ENCODE measurements at places on chromosomes 7 and 10. TPM values are rescaled to one million over a fixed set of nuclear protein-coding genes. Genes with fewer than 3 reads are reported as not detected.

GRCh38 chr10:96416643-96417042 is 57.8 kb upstream of the OPALIN start:
- DNase-seq, result no peak
- H3K36me3 ChIP-seq, result no peaks in the 10 kb centered on the region
- H3K27ac ChIP-seq, result no peak overlapping the region

The ACTL6B gene
- 0.99 TPM for total RNA-seq

The ATG9B gene
- 3.8 TPM for total RNA-seq

DNA sequence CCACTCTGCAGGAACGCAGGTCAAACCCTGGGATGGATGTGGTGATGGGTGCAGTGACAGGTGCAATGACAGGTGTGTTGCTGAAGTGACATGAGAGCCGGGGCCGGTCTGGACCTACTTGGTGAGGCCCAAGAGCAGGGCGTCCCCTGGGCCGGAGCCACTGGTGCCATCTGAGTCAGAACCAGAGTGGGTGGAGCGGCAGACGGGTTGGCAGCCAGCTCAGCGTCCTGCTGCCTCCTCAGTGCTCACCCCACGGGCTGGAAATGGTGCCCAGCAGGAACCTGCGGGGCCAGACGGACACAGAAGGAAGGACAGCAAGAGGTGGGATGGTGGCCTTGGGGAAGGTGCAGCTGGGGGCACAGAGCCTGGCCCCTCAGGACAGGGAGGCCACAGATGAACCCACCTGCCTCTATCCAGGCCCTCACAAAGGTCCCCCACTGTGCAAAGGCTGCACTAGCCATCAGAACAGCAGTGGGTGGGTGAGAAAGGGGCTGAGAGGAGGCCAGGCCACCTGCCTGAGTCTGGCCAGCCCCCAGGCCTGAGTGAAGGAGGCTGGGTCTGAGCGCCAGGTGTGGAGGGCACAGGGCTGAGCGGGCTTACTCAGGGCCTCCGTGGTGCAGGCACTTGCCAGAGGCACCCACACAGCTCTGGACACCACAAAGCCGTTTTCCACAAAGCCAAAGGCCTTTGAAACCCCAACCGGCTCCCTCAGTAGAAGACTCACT is 129.0 kb upstream of the PPP2R2D start:
- H3K4me3 ChIP-seq, result no peak overlapping the region
- no peak for DNase-seq
- no peaks in the 10 kb centered on the region for H3K27me3 ChIP-seq
- no peak overlapping the region for H3K27ac ChIP-seq

- H3K4me1 ChIP-seq, result peaks cover 21% of the 10 kb centered on the region
- no peak overlapping the region for H3K4me3 ChIP-seq
- DNase-seq, result no peak
- H3K27ac ChIP-seq, result no peak overlapping the region
- no peaks in the 10 kb centered on the region for H3K36me3 ChIP-seq
Observed at GRCh38 chr7:91554883-91555282, 290.6 kb downstream of the FZD1 start.

DNA sequence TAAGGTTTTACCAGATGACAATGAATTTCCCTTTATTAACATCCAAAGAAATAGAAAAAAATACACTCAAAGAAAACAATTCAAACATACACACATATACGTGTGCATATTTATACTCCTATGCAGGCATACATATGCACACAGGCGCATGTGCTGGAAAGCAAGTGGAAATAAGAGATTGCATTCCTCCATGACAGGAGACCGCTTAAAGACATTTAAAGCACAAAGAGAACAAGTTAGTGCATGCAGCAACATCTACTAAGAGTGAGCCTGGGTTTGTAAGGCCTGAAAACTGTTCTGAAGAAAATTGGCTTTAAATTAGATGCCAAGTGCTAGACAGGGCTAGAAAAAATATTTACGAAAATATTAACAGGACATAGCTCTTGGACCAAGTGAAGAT is 40.1 kb upstream of the PPP1R17 start:
- H3K27me3 ChIP-seq, result peaks cover 37% of the 10 kb centered on the region
- DNase-seq, result no peak
- peaks cover 79% of the 10 kb centered on the region for H3K4me1 ChIP-seq
- no peaks in the 10 kb centered on the region for H3K36me3 ChIP-seq
- H3K27ac ChIP-seq, result no peak overlapping the region

- no peaks in the 10 kb centered on the region for H3K36me3 ChIP-seq
- H3K4me1 ChIP-seq, result peaks cover 4% of the 10 kb centered on the region
- H3K27ac ChIP-seq, result no peak overlapping the region
Observed at GRCh38 chr10:14749070-14749809, 25.5 kb downstream of the FAM107B start.

- peaks cover 19% of the 10 kb centered on the region for H3K4me1 ChIP-seq
- no peak overlapping the region for H3K27ac ChIP-seq
- peaks cover 21% of the 10 kb centered on the region for H3K36me3 ChIP-seq
- DNase-seq, result no peak
Observed at GRCh38 chr7:151376218-151376902, 33.5 kb downstream of the WDR86 start.

The MBL2 gene
- not detected for total RNA-seq

- H3K27ac ChIP-seq, result no peak overlapping the region
- H3K4me1 ChIP-seq, result peaks cover 2% of the 10 kb centered on the region
Observed at GRCh38 chr10:94104316-94105000, 110.7 kb downstream of the PLCE1 start.

The ZNF503 gene
- 0.39 TPM for total RNA-seq

GRCh38 chr7:18064242-18064838 is 36.7 kb upstream of the PRPS1L1 start:
- H3K27ac ChIP-seq, result no peak overlapping the region
- peak; percentile 71 for DNase-seq
- peaks cover 14% of the 10 kb centered on the region for H3K4me1 ChIP-seq
- no peaks in the 10 kb centered on the region for H3K36me3 ChIP-seq
- H3K27me3 ChIP-seq, result no peaks in the 10 kb centered on the region

DNA sequence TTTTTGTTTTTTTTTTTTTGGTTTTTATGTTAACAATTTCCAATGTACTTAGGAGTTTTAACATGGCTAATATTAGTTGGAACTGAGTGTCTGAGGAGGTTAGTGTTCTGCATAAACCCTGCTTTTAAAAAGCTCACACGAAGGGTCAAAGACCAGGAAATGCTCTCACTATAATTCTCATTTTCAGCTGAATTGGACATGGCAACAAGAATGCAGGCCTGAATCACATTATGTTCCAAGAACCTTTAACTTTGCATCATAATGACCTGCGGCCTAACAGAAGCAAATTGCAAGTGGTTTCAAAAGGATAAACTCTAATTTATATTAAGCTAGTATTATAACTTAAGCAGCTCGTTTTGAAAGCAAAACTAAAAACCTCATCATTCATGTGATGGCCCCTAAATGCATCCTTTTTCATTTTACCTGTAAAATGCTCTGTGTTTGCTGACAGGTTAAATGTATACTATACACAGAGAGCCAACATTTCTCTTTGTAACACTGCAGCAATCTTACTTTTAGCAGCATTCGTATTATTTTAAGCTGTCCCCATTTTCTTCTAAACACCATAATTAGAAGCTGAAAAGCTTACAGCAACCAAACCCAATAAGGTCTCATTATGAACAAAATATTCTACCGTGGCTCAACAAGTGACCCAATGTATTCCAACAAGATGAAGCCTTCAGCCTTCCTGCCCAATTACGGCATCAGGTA is 242.8 kb upstream of the SP4 start:
- peaks cover 9% of the 10 kb centered on the region for H3K27me3 ChIP-seq
- peaks cover 31% of the 10 kb centered on the region for H3K4me1 ChIP-seq
- peak overlapping the region; percentile 82 for H3K27ac ChIP-seq
- H3K36me3 ChIP-seq, result peaks cover 16% of the 10 kb centered on the region

DNA sequence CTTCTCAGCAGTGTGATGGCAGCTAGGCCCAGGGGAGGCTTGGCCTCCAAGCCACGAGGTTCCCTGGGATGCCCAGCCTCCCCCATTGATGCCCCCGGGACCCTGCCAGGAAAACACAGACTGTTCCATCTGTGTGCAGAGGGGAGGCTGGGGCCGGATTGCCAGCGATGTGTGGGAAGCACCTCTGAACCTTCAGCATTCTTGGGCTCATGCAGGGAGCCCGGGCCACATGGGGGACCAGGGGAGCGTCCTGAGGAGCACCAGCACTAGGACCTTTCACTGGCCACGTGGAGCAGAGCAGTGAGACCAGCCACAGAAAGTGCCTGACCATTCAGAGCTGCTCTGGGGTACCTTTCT is 2.6 kb downstream of the IMPDH1 start:
- DNase-seq, result no peak
- peaks cover 67% of the 10 kb centered on the region for H3K27me3 ChIP-seq
- H3K36me3 ChIP-seq, result no peaks in the 10 kb centered on the region
- no peak overlapping the region for H3K4me3 ChIP-seq
- H3K27ac ChIP-seq, result no peak overlapping the region

The GPR85 gene
- 0.09 TPM for total RNA-seq

The CPA4 gene
- total RNA-seq, result not detected

- H3K4me3 ChIP-seq, result no peak overlapping the region
- H3K4me1 ChIP-seq, result peaks cover 71% of the 10 kb centered on the region
- no peak for DNase-seq
- no peak overlapping the region for H3K27ac ChIP-seq
- H3K27me3 ChIP-seq, result no peaks in the 10 kb centered on the region
Observed at GRCh38 chr7:70739646-70740210, 392.2 kb upstream of the GALNT17 start.

DNA sequence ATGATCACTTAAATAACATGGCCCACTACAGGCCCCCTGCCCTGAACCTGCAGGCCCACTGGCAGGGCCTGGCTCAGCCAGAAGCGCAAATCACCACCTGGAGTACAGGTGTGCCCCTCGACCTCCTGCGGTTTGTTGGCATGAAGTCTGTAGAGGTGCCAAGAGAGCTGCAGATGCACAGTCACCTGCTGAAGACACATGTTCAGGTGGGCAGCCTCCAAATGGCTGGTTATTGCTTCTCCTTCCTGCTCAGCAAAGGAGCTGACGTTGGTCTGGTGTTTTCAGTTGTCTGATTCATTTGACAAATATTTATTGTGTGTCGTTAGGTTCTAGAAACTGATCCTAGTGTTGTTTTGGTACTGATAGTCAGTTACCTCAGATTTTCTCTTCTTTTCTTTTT is 29.0 kb downstream of the DHTKD1 start:
- H3K4me3 ChIP-seq, result no peak overlapping the region
- no peak for DNase-seq
- no peaks in the 10 kb centered on the region for H3K4me1 ChIP-seq
- H3K36me3 ChIP-seq, result peaks cover 71% of the 10 kb centered on the region
- no peaks in the 10 kb centered on the region for H3K27me3 ChIP-seq
- no peak overlapping the region for H3K27ac ChIP-seq

DNA sequence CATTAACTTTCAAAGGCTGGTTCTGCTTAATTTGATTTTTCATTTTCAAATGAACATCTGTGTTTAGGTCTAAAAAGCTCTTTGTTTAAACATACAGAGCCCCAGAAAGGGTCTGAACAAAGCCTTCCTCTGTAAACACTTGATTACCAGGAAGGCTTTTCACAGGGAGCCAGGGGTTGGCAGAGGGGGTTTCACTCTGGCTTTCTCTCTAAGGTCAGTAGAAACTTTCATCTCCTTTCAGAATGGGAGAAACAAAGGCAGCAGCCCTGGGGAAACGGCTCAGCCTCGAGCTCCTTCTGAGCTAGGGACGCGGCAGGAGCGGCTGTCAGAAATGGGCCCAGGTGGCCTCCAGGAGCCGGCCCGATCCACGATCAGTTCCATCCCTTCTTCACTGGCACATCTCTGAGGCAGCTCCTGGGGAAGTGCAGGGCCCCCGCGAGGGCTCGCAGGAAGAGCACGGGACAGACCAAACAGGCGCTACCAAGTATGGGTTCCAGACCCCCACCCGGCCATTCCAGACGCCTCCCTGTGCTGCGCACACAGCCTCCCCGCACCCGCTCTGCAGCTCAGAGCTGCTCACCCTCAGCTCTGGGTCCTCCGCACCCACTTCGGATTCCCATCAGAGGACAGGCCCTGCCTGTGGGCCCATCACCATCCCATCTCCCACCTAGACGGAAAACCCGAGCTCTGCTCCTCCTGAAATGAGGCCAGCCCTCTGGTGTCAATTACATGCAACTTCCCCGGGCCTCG is 124.1 kb downstream of the MAD1L1 start:
- no peak for DNase-seq
- H3K4me3 ChIP-seq, result no peak overlapping the region
- H3K36me3 ChIP-seq, result peaks cover 2% of the 10 kb centered on the region
- H3K27me3 ChIP-seq, result no peaks in the 10 kb centered on the region

The INMT gene
- 3.5 TPM for total RNA-seq

The DOCK1 gene
- total RNA-seq, result 55.8 TPM

GRCh38 chr10:89206402-89207180 is 526 bp downstream of the CH25H start:
- H3K4me3 ChIP-seq, result peak overlapping the region; percentile 74
- H3K27me3 ChIP-seq, result peaks cover 4% of the 10 kb centered on the region
- no peaks in the 10 kb centered on the region for H3K36me3 ChIP-seq
- no peak overlapping the region for H3K27ac ChIP-seq
- peak; percentile 26 for DNase-seq

DNA sequence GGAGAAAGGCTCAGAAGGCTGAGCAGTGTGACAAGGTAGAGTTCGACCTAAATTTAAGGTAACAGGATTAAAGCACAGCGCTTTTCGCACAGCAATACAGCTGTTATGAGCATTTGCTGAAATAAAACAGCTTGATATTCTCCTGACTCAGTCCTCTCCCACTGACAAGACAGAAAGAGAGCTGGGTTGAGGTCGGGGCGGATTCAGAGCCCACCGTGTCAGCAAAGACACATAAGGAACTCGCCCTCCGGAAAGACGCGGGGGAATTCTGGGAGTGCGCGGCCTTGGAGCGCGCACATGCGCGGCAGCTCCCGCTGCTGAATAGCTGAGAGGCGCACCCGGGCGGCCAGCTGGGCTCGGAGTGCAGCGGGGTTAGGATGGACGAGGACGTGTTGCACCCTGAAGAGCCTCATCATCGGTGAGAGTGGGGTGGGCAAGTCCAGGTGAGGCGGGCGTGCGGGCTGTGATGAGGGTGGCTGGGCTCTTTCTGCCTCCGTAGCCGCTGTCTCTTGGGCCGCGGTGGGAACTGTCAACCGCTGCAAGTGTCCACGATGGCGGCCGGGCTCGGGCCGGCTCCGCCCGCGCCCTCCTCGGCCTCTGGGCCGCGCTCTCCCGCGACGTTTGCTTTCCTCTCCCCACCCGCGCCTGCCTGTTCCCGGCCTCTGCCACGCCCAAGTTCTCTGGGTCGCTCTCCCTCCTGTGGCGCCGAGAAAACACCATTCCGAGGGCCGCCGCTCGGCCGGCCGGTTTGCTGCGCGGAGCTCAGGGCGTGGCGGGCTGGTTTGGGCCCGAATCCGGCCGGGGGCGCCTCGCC is 120.6 kb downstream of the LYZL1 start:
- H3K4me3 ChIP-seq, result peak overlapping the region; percentile 22
- DNase-seq, result no peak
- no peaks in the 10 kb centered on the region for H3K4me1 ChIP-seq
- no peak overlapping the region for H3K27ac ChIP-seq
- H3K27me3 ChIP-seq, result peaks cover 15% of the 10 kb centered on the region

GRCh38 chr10:122494173-122494820 is 32.9 kb downstream of the HTRA1 start:
- H3K36me3 ChIP-seq, result no peaks in the 10 kb centered on the region
- no peaks in the 10 kb centered on the region for H3K27me3 ChIP-seq
- DNase-seq, result no peak

DNA sequence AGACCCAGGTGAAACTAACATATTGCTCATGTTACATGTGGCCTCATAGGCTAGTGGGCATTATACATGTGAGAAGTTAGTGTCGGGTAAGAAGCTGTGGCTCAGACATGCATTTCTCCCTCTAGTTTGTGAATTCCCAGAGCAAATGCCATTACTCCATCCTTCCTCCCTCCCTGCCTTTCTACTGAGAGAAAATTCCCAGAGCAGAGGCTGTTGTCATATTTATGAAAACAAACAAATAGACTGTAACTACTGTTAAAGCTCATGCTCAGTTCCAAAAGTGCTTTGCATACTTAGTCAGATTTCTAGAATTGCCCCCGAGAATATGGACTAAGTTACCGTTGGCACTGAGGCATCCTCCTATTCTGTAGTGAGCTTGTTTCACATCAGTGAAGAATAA is 29.0 kb downstream of the ZNRF2 start:
- H3K4me1 ChIP-seq, result peaks cover 52% of the 10 kb centered on the region
- peak overlapping the region; percentile 1 for H3K27ac ChIP-seq
- no peaks in the 10 kb centered on the region for H3K27me3 ChIP-seq
- H3K36me3 ChIP-seq, result no peaks in the 10 kb centered on the region

All from WTC11 (cell line).